ENCODE measurements at places on chromosomes 12 and 14.

DNA sequence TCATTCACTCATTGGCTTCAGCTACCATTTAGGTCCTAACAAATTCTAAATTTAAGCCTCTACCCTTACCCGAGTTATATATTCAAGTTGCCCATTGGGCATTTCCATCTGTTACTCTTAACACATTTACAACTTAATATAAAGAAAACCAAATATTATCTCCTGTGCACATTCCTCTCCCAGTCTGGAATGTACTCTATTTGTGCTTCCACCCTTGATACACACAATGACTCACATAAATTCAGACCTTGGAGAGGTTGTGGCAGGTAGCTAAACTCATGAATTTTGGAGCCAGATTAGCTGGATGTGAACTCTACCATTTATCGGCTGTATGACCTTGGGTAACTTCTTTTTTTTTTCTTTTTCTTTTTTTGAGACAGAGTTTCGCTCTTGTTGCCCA is 51.1 kb downstream of the BRMS1L start:
- H3K27ac ChIP-seq: no peak overlapping the region
- H3K27me3 ChIP-seq: no peaks in the 10 kb centered on the region

DNA sequence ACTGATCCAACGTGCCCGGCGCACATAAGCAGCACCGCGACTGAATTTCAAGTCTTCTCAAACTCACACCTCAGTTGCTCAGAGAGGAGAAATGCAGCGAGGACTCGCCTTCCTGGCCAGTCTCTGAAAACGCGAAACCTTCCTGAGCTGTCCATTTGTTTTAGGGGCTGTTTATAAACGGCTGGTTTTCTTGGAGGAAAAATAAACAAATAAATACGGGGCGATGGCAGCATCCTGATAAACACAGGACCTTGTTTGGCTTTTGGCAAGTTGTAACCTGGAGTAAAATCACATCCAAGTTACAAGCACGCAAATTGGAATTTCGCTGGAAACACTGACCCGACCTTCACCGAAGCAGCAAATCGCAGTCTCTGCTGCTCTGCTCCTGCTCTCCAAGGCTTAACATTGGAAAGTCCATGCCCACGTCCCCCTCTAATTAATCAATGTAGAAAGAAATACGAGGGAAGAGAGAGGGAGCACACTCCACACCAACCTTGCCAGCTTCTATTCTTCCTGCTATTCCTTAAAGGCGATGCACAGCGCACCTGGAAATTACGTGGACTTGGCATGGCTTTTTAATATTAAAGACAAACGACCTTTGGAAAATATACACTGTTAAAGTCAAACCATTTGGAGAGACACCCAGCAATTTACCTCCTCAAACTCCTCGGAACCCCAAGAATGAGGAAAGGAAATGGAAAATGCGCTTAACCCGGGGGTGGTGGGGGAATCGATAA is 248.8 kb downstream of the APAF1 start:
- H3K4me3 ChIP-seq: no peak overlapping the region
- H3K36me3 ChIP-seq: no peaks in the 10 kb centered on the region
- no peaks in the 10 kb centered on the region for H3K4me1 ChIP-seq
- no peak overlapping the region for H3K27ac ChIP-seq
- DNase-seq: no peak

DNA sequence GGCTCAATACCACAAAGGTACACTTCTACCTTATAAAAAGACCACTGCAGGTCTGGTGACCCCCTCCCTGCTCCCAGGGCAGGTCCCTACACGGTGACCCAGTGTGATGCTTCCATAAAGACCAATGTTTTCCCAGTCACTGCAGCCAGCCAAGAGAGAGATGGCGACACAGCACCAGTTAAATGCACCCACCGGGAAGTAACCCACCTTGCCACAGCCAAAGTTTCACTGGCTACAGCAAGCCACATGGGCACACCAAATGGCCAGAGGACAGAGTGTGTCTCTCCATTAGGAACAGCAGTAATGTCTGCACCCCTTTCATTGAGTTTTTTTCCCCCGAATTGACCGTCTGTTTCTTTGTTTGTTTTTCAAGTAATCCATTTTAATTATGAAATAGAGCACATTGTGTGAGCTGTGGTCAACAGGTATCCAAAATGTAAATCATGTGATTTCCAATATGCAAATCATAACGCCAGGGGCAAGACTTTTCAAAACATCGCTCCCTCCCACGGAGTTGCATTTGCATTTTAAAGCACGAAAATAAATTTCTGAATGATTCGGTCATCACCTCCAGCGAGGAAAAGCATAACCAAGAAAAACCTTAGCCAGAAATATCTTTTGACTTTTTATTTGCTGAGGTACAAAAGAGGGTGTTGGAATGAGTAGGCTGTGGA is 48.9 kb upstream of the EML1 start:
- H3K27ac ChIP-seq: no peak overlapping the region
- peaks cover 13% of the 10 kb centered on the region for H3K4me1 ChIP-seq
- no peak for DNase-seq
- no peak overlapping the region for H3K4me3 ChIP-seq

DNA sequence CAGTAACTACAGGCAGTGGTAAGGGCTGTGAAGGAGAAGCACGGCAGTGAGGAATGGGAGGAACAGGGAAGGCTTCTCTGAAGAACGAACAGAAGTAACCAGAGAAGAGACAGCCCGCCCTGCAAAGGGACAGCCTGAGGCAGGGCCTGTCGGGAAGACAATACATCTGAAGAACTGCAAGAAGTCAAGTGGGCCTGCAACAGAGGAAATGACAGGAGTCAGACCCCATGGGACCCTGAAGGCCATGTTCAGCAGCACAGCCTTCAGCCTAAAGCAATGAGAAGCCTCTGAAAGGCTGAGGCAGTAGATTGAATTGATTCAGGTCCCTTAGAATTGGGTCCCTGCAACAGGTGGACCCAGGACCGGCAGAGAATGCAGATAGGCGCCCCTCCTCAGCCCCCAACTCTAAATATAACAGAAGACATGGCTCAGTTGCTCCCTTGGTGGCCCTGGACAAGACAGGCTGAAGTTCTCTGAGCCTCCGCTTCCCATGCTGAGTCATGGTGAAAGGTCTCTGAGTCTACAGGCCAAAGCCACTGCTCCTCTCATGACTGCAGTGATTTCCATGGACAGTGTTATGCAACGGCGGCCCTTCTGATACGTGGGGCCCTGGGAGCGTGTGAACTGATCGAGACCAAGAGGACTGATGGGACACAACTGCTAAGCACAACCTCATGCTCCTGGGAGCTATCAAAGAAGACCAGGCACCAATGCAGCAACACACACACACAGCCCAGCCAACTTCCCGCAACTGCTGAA is 10.8 kb upstream of the ACTR6 start:
- H3K4me3 ChIP-seq: no peak overlapping the region
- H3K4me1 ChIP-seq: no peaks in the 10 kb centered on the region
- H3K27ac ChIP-seq: no peak overlapping the region

DNA sequence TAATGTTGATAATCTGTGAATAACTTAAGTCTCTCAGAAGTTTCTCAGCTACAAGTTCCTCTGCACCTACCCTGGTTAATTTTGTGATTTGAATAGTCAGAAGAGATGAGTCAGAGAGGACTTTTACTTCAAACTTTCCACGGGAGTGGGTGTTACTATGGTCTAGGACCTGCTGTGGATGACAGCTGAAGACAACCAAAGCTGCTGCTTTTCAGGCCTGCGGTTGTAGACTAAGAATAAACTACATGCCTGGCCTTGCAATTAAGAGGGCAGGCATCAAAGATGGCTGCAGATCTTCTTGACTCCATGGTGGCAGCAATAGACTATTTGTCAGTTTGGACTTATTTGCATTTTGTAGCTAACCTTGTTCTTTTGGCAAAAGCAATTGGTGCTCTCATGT is 227.1 kb upstream of the KRR1 start:
- no peaks in the 10 kb centered on the region for H3K4me1 ChIP-seq
- no peaks in the 10 kb centered on the region for H3K36me3 ChIP-seq
- no peak for DNase-seq
- H3K4me3 ChIP-seq: no peak overlapping the region

GRCh38 chr12:15289192-15289591 is 33.1 kb upstream of the PTPRO start:
- no peaks in the 10 kb centered on the region for H3K27me3 ChIP-seq
- no peak overlapping the region for H3K27ac ChIP-seq
- H3K36me3 ChIP-seq: no peaks in the 10 kb centered on the region
- no peaks in the 10 kb centered on the region for H3K4me1 ChIP-seq
- no peak overlapping the region for H3K4me3 ChIP-seq

DNA sequence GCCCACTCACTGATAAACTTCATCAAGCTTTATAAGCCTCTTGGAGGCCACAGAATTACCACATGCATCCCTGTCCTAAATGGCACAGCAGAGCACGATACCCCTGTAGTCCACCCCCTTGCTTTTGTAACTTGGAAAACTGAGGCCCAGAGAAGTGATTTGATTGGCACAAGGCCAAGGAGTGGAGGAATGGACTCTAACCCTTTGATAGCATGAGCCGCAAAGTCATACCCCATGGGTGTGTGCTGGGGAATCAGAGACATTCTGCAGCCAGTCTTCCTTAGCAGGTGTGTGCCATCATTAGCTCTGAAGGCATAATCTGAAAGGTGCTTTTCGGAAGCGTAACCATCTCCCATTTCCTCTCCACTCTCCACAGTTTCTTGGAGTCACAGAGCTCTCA is 28.5 kb upstream of the PWP1 start:
- no peak overlapping the region for H3K27ac ChIP-seq
- H3K4me1 ChIP-seq: no peaks in the 10 kb centered on the region
- H3K4me3 ChIP-seq: no peak overlapping the region
- H3K36me3 ChIP-seq: peaks cover 24% of the 10 kb centered on the region
- no peaks in the 10 kb centered on the region for H3K27me3 ChIP-seq
- DNase-seq: no peak

DNA sequence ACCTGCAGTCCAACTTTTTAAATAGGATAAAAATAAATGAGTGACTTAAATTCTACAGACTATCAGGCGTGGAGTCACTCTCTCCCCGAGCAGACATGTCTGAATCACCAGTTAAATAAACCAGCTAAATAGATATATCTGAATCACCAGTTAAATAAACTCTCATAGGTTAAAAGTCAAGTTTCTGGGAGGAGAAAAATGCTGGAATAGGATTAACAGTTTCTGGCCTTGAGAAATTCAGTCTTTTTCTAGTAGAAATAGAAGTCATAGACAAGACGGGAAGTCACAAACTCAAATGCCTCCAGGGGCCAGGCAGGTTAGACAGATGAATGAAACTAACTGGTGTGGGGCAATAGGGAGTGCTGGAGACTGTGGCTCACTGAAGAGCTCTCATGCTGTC is 258.6 kb upstream of the TMEM132C start:
- H3K27me3 ChIP-seq: no peaks in the 10 kb centered on the region
- H3K27ac ChIP-seq: no peak overlapping the region
- H3K4me3 ChIP-seq: no peak overlapping the region
- no peaks in the 10 kb centered on the region for H3K36me3 ChIP-seq
- DNase-seq: no peak

GRCh38 chr12:64218597-64218996 is 3.5 kb downstream of the KICS2 start:
- H3K27ac ChIP-seq: no peak overlapping the region
- H3K4me1 ChIP-seq: peaks cover 13% of the 10 kb centered on the region
- H3K27me3 ChIP-seq: no peaks in the 10 kb centered on the region
- H3K36me3 ChIP-seq: peaks cover 10% of the 10 kb centered on the region

- no peaks in the 10 kb centered on the region for H3K4me1 ChIP-seq
- no peaks in the 10 kb centered on the region for H3K36me3 ChIP-seq
- DNase-seq: no peak
- H3K4me3 ChIP-seq: no peak overlapping the region
These were observed 994.4 kb upstream of the SEL1L start for GRCh38 chr14:82528016-82528415.

DNA sequence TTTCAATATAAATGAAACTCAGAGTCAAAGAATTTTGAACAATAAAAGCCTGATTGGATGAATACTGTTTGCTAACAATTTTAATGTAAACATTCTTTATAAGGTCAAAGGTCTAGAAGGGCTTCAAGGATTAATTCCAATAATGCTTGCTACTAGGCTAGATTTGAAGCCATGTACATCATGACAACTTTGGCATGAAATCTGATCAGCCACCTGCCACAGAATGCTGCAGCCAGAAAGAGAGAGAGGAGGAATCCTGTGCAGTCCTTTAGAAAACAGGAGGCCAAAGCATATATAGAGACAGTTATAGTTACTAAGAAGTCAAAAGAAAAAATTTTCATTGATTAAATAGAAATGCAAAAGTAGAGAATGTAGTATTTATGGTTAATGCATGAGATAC is 47.1 kb downstream of the ABCD2 start:
- H3K27me3 ChIP-seq: no peaks in the 10 kb centered on the region
- DNase-seq: no peak
- H3K36me3 ChIP-seq: peaks cover 54% of the 10 kb centered on the region
- no peak overlapping the region for H3K27ac ChIP-seq
- no peaks in the 10 kb centered on the region for H3K4me1 ChIP-seq

- no peak overlapping the region for H3K27ac ChIP-seq
- H3K4me1 ChIP-seq: no peaks in the 10 kb centered on the region
- no peaks in the 10 kb centered on the region for H3K36me3 ChIP-seq
- no peak overlapping the region for H3K4me3 ChIP-seq
- no peak for DNase-seq
These were observed 1294.7 kb downstream of the TMEM121 start for GRCh38 chr14:106821119-106821518.

- H3K36me3 ChIP-seq: no peaks in the 10 kb centered on the region
- peaks cover 10% of the 10 kb centered on the region for H3K4me1 ChIP-seq
- H3K27me3 ChIP-seq: peaks cover 54% of the 10 kb centered on the region
- peak; percentile 85 for DNase-seq
- H3K27ac ChIP-seq: no peak overlapping the region
These were observed 118.2 kb downstream of the AACS start for GRCh38 chr12:125183187-125184067.

GRCh38 chr12:113077057-113077858 is 20.7 kb downstream of the DTX1 start:
- H3K4me3 ChIP-seq: no peak overlapping the region
- peaks cover 36% of the 10 kb centered on the region for H3K4me1 ChIP-seq
- H3K36me3 ChIP-seq: peaks cover 23% of the 10 kb centered on the region
- no peaks in the 10 kb centered on the region for H3K27me3 ChIP-seq
- H3K27ac ChIP-seq: no peak overlapping the region

GRCh38 chr14:65933400-65934069 is 521.0 kb downstream of the FUT8 start:
- no peak for DNase-seq
- H3K27me3 ChIP-seq: no peaks in the 10 kb centered on the region

- peak; percentile 85 for DNase-seq
- no peak overlapping the region for H3K4me3 ChIP-seq
- H3K4me1 ChIP-seq: no peaks in the 10 kb centered on the region
- no peaks in the 10 kb centered on the region for H3K36me3 ChIP-seq
- H3K27me3 ChIP-seq: peaks cover 9% of the 10 kb centered on the region
These were observed 17.1 kb upstream of the OR10P1 start for GRCh38 chr12:55619354-55620138.

Data from CD4-positive, alpha-beta T cell (primary cell).